Foreskin fibroblast (primary cell): ENCODE measurements at places on chromosomes 2 and 18.

DNA sequence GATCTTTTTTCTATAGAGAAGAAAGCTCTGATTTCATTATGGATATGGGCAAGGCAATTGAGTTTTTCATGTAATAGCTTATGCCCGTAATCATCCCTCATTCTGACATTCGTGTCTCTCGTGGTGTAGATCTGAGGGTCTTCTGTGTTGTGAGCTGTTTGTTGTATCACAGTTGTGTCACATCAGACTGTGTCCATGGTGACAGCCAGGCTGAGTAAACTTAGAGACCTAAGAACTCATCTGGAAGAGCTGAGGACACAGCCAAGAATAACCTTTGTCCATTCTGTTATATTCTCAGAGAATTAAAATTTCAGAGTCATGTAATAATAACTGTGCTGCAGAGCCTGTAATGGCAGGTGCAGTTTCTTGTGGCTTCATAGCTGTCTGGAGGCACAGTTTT, 116.5 kb downstream of the ATP9B start:
- DNase-seq: no peak

DNA sequence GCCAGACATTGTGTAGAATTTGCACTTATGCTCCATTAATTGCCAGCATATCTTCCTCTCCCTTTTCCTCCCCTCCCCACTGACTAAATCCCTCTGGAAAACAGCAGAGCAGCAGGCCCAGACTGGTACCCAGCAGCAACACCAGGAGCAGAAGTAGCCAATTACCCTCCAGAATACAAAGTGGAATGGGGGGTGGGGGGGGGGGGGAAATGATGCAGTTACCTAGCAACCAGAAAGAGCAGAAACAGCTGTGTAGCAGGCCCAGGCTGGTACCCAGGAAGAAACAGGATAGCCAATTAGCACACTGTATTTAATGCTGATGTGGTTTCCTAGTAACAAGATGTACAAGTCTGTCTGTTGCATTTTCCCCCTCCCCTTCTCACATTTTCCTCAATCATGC, 52.3 kb downstream of the KLF7 start:
- no peak for DNase-seq

DNA sequence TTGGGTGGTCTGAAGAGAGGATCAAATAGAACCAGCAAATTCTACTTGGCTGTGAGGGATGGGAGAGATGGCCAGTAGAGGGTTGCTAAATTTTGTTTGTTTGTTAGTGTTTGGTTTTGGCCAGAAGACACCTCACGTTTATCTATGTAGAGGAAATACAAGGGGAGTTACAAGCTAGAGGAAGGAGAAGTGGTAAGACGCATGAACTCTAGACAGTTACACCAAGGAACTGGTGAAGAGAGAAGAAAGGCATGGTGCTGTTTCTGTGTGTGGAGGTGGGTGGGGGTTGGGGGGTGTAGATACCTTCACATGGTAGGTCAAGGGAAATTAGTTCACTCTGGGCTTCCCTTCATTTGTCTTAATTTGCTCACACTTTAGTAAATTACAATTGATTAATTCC, 25.6 kb downstream of the RASGRP3 start:
- DNase-seq: no peak

- no peak for DNase-seq
Observed at GRCh38 chr2:11877764-11878163, 131.3 kb downstream of the LPIN1 start.

DNA sequence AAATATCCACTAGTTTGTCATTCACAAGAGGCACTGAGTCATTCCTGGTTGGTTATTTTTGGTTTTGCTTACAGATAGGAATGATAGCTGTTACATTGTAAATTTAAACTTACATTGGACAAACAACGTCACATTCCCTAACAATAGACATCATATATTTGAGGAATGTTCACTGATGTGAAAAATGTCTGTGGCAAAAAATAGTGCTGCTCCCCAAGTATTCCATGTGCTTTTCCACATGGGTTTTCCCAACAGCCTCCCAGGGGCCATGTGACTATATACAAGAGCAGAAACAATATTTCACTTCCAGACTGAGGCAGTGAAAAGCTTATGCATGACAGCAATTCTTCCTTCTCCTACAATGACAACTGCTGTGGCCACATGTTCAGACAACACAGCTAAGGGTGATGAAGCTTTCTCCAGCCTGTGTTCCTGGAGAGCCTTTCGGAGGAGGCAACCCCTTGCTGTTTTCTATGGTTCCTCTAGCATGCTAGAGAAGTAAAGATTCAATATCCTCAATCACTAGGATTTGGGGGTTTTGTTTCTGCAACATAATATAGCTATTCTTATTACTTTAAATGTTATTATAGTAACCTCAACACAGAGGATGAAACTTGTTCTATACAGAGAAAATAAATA, 202.7 kb downstream of the PTH2R start:
- no peak for DNase-seq

DNA sequence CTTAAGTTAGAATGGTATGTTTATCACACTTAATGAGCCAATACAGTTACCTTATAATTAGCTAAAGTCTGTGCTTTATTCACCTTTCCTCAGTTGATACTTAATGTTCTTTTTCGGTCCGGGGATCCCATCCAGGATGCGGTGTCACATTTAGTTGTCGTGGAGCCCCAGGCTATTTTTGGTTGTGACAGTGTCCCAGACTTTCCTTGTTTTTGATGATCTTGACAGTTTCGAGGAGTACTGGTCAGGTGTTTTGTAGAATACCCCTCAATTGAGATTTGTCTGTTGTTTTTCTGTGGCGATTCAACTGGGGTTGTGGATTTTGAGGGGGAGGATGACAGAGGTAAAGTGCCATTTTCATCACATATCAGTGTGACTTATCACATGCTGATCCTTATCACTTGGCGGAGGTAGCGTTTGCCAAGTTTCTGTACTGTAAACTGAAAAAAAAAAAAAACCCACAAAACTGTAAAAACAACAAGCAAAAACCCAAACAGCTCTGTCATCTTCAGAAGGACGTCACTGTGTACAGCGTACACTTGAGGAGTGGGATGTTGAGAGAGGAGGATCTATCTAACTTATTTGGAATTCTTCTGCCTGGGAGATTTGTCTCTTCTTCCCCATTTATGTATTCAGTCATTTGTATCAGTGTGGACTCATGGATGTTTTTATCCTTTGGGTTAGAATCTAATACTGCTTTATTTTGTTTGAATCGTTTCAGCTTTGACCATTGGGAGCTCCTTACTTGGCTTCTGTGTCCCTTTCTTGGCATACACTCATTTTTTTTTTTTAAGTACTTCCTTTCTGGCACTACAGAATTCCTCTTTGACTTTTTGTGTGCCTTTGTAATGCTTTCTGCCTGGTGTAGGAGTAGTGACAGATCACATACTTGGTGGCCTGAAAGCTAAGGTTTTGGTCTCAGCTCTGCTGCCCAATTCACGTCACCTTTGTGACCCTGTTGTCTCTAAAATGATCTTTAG, 68.1 kb downstream of the FMNL2 start:
- no peak for DNase-seq

- no peak for DNase-seq
Observed at GRCh38 chr2:53770264-53770663, 2.7 kb downstream of the CHAC2 start.

- DNase-seq: no peak
Observed at GRCh38 chr2:143255086-143255485, 125.9 kb downstream of the ARHGAP15 start.

GRCh38 chr2:112812318-112813267, 24.0 kb downstream of the IL1B start:
- DNase-seq: peak; percentile 73

DNA sequence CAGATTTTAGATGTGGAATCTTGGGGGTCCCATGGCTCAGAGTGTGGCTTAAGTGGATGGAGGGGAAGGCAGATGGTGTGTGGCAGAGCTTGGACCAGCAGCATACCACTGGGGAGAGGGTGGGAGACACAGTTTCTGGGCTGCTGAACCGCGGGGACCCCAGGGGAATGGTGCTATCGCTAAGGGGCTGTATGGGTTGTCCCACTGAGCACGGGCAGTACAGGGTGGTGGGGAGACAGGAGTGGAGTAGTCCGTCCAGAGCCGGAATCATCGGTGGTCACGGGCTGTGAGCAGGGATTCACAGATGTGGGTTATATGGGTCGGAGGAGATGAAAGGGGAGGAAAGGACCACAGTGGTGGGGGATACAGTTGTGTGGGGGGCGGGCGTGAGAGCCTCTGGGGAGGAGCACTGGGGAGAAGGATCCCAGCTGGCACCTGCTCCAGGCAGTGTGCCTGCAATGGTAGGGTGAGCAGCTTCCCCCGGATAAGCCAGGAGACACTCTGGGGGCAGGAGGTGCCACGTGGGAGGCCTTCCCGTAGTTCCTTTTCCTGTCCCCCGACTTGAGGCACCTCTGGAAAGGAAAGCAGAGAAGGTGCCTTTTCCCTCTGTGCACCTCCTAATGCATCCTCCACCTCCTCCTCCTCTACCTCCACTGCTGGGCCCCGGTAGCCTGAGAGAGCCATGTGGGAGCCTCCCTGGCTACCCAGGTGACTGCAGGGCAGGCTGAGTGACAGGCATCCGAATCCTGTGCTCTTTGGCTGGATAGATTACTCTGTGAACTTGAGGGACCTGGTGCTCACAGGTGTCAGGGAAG, 24.9 kb downstream of the IGFBP5 start:
- DNase-seq: no peak

GRCh38 chr18:28801876-28802275, 624.9 kb upstream of the CDH2 start:
- no peak for DNase-seq

DNA sequence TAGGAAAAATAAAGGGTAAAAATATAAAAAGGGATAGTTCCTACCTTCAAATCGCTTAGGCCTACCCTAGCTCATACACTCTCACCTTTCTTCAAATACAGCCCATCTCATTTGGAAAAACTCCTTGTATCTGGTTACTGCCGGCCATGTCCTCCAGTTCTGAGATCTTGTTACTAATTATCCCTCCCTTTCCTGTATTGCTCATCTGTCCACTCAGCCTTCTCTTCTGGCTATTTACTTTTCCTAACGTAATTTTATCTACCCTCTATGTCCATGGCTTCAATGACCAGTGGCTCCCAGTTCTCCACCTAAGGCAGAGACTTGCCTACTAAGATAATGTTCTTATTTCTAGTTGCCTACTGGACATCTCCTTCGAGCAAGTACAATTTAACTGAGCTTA, 342.9 kb upstream of the ACVR2A start:
- no peak for DNase-seq

DNA sequence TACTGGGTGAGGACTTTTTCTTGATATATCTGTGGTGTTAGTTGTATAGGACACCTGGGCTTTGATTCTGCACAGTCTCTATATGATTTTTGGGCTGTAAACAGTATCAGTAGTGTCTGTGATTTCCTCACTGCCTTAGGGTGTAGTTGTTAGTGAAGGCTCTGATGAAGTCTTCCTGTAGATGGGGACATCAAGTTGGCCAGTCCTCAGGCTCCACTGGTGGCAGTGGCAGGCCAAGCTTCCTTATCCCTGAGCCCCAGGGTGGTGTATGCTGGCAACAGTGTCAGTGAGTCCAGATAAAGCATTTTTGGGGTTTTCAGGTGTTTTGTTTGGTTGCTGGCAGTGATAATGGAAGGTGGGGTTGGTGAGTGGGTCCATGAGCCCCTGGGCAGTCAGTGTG, 961.4 kb downstream of the DSC3 start:
- DNase-seq: no peak

DNA sequence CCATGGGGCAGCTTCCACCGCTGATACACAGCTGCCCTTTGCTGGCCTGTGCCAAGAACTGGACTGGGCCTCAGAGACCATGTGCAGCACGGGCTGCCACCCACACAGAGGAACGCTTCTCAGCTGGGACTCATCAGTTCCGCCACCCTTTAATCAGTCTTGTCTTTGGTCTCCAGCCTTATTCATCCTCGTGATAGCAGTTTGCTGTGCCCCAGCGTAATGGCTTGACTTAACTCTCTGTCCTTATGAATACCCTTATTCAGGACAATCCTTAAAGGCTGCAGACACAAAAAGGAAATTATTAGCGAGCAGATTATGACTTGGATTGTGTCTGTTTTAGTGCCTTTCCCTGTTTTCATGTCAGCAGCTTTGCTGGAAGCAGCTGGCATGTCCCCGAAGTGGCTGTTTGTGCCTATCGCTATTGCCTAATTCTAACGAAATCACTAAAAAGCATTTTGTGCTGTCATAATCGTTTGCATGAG, 108.9 kb upstream of the DAPL1 start:
- peak; percentile 74 for DNase-seq

GRCh38 chr2:226131299-226131784, 668.3 kb downstream of the IRS1 start:
- DNase-seq: no peak

GRCh38 chr2:118865106-118865505, 17.7 kb upstream of the EN1 start:
- DNase-seq: peak; percentile 37

- no peak for DNase-seq
Observed at GRCh38 chr2:205565142-205565522, 117.2 kb upstream of the NRP2 start.

DNA sequence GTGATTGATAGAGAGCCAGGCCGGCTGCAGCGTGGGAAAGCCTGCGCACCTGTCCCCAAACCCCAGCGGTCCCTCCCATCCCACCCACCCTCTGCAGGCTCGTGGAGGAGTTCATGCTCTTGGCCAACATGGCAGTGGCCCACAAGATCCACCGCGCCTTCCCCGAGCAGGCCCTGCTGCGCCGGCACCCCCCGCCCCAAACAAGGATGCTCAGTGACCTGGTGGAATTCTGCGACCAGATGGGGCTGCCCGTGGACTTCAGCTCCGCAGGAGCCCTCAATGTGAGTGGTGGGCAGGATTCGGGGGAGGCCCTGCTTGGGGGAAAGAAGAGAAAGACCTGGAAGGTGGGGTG, 48.9 kb upstream of the ALPP start:
- DNase-seq: no peak

GRCh38 chr2:186868344-186868743, 19.4 kb upstream of the ZSWIM2 start:
- DNase-seq: peak; percentile 25

- no peak for DNase-seq
Observed at GRCh38 chr2:7927691-7928090, 754.2 kb upstream of the ID2 start.

- peak; percentile 64 for DNase-seq
Observed at GRCh38 chr2:147989809-147990403, 30.6 kb downstream of the ORC4 start.

DNA sequence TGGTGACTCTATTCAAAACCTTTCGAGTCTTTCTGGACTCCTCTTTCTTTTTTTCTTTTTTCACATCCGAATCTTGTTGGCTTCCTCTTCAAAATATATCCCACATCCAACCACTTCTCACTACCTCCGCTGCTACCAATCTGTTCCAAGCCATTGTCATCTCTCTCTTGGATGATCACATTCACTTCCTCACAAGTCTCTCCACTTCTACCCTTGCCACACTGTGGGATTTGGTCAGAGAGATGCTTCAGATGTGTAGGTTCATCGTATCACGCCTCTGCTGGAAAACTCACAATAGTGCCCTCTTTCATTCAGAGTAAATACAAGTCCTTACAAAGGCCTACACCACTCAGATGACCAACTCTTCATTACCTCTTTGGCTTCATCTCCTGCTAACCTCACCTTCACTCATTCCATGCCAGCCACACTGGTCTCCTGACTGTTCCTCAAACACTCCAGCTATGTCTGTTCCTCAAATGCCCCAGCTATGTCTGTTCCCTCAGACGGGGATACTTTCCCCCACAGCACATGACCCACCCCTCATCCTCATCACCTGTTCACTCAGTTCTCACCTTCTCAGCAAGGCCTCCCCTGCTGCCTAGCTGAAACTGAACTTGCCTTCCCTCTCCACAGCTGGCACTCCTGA, 67.2 kb upstream of the PELI1 start:
- DNase-seq: no peak
